Right forelimb (tissue), 1 donor: ENCODE measurements at places on chromosomes 7 and 10.

DNA sequence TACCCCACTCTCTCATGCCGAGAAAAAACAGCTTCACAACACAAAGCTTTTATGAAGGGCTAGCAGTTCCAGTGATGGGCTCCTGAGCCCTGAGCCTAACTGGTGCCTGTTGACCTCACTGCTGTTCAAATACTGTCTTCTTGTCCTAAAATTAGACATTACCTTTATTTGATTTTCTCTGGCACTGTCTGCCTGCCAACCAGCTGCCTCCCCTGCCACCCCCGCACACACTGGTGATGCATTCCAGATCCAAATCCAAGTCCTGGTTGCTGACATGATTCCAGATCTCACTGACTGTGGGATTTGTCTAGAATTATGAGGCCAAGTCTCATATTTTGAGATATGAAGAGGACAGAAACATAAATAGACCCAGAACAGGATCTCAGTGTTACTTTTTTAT, 816.2 kb downstream of the NRG3 start:
- no peak for DNase-seq

DNA sequence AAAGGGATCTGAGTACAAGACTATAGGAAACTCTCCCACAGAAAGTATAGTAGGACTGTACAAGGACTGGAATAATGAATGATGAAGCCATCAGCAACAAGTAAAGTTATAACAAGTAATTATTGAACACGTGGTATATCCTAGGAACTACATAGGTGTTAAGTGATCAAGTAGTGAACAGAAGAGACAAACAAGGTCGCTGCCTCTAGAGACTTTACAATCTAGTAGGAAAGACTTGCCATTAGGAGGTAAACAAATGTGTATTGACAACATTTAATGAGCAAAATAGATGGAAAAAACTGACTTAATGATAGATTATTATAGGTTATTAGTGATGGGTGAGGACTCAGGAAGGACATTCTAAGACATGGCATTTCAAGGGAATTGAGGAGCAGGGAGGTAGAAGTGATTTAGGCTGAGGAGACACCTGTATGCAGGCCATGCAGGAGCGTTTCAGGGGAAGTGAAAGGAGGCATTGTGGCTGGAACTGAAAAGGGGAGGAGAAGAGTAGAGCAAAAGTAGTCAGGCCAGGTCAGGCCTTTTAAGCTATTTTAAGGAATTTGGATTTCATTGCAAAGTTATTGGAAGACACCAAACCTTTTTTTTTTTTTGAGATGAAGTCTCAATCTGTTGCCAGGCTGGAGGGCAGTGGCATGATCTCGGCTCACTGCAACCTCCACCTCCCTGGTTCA, 8.5 kb upstream of the GLCCI1 start:
- DNase-seq, result no peak

GRCh38 chr7:49850921-49851613, 77.6 kb downstream of the VWC2 start:
- DNase-seq, result no peak

DNA sequence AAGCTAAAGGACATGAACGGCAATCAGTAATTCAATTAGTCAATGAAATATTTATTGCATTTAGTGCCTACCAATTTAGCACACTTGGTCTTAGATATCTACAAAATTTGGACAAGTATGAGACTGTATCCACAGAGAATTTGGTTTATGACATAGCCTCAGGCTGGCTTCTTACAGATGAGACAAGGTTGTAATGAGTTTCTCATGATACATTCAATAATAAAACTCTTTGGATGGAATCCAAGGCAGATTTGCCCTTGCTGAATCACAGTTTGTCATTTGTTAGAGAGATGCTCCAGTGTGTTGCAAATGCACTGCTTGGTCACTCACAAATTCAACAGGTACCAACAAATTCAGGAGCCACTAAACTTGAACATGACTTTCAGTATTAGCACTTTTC, 162.5 kb downstream of the GPR37 start:
- DNase-seq, result no peak

DNA sequence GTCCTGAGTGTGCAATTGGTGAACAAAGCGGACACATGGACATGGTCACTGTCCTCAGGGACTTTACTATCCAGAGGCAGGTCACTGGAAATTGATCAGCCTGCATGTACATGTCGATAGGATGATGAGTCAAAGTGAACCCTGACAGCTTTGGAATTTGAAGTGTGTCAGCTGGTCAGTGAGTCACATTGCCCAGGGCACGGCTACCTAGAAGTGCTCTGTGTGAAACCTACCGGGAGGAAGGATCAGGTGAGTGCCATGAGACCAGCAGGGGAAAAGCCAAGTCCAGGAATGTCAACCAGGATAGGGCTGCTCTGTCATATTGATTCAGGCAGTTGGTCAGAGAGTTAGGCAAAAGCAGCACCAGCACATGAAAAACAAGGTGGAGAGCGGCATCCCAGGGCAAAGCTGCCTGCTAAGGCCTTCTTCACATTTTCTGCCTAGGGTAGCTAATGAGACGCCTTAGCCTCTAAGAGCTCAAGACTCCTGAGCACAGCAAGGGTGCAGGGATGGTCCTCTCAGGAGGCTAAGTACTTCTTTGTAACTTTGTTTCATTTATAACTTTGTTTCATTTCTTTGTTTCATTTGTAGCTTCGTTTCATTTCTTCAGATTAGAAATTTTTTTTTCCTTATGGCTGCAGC, 19.4 kb upstream of the PDCD4 start:
- DNase-seq, result peak; percentile 28

DNA sequence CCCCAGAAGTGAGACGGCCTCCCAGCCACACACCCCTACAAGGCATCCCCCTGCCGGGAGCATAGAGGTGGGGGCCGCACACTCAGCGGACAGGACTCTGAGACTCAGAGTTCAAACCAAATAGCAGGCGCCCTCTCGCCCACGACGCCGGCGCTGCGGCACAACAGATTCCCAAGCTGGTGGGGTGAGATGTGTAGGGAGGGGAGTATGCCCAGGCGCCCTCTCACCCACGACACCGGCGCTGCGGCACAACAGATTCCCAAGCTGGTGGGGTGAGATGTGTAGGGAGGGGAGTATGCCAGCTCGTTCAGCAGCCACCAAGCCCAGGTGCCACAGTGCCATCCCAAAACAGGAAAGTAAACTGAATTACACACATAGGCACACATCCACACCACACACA, 64.7 kb downstream of the TCERG1L start:
- DNase-seq, result no peak

- no peak for DNase-seq
Measured at GRCh38 chr10:71571460-71572175, 148.0 kb downstream of the C10orf105 start.

DNA sequence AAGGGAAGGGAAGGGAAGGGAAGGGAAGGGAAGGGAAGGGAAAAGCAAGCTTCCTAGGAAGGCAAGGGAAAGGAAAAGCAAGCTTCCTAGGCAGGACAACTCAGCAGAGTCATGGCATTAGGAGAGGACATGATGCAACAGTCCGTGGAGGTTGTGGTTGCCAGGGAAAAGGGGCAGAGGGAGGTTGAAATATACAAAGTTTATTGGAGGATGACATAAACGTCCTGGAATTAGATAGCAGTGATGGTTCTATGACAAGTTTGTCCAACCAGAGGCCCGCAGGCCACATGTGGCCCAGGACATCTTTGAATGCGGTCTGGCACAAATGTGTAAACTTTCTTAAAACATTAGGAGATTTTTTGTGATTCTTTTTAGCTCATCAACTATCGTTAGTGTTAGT, 59.8 kb upstream of the OPN4 start:
- no peak for DNase-seq

- DNase-seq, result no peak
Measured at GRCh38 chr10:25815999-25816768, 117.8 kb upstream of the MYO3A start.

- DNase-seq, result no peak
Measured at GRCh38 chr10:86348321-86349210, 18.0 kb downstream of the GRID1 start.

DNA sequence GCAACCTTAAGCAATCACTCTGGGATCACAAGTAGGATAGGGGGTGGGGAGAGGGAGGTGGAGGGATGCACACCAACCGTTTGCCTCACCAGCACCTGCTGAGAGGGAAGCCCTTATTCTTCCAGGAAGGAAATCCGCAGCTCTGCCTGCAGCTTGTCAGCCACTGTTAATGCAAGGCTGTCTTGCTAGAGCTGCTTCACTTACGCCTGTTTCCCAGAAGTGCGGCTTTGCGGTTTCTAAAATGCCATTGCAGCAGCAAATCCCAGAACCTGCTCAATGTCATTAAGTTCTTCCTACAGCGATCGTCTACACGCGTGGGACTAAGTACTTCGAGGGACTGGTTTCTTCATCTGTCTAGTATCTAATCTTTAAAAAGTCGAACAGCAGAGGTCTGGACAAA, 191.1 kb downstream of the ZMYND11 start:
- DNase-seq, result no peak

DNA sequence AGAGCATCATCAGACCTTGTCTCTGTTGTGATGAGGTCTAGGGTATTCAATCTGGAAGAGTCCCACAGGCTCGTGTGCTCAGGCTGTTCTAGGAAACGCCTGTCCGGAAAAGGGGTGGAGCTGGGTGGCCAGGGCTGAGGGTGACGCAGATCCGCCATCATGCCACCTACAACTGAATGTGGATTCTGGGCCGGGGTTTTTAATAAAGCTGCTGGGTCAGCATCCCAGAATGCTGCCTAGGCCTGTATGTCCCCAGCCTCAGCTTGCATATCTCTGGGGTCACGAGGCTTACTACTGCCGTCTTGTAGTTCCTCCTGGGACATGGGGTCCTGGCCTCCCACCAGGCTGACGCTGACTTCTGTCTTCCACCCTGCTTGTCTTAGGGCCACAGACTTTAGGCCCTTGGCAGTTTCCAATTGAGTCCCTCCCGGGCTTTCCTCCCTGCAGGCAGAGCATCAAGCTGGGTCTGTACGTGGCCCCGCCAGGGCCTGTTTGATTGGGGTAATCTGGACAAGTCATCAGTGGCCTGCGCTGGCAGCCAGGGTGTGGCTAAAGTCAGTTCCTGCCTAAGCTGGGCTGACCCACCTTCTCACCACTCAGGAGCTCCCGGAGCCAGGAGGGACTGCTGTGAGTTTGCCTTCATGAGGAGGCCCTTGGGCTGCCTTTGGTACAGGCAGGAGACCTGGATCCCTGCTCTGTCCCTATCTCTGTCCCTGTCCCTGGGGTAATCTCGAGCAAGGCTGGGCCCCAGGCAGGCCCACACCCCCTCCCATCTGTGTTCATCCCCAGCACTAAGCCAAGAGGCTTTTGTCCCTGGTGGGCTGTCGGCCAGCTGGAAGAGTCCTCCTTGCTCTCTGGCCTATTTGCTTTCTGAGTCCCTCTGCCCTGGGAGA, 79.9 kb downstream of the ZMIZ1 start:
- no peak for DNase-seq

GRCh38 chr7:37084303-37084702, 360.0 kb upstream of the AOAH start:
- no peak for DNase-seq

DNA sequence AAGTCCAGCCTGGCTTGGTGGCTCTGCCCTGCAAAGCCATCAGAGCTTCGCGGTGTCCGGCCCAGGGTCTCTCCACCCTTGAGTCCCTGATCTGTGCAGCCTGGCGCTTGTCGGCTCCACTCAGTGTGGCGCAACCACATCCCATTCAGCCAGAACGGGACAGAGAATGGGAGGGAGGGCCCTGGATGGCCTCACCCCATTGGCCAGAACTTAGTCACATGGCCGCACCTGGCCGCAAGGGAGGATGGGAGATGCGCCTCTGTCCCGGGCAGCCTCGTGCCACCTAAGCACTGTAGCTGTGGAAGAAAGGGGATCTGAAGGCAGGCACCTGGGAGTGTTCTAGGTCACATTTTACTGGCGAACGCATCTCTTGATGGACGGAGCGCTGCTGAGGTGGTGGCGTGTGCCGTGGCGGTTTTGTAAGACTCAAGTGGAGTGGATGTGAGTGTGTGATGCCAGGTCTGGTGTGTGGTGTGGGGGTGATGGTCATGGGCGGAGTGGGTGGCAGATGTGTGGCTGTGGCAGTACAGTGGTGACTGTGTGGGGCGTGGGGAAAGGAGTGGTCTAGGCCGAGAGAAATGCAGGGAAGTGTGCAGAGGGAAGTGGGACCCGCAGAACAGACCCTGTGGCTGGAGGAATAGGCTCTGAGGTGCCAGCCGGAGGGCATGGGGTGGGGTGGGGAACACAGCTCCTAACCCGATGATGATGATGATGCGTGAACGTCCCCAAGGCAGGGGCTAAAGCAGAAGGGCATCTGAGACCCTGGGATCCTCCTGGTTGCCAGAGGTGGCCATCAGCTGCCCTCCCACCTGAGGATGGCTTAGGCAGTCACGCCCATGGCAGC, 19.0 kb downstream of the CLEC2L start:
- DNase-seq, result no peak

DNA sequence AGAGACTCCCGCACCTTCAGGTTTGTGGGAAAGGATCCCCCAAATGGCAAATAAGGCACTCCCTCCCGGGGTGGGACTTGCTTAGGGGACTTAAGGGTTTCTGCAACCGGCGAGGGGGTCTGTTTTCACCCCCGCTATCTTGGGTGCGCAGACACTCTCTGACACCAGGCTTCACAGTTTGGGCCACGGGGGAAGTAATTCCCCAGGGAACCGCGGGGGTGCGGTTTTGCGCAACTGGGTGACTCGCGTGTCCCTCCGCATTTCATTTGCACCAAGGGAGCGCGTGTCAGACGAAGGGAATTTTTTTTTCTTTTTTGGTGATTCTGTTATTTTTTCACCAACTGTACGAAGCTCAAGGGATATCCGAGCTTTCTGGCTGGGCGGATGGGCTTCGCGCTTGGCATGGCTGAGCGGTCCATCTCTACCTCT, 1.7 kb downstream of the GRM8 start:
- DNase-seq, result no peak

DNA sequence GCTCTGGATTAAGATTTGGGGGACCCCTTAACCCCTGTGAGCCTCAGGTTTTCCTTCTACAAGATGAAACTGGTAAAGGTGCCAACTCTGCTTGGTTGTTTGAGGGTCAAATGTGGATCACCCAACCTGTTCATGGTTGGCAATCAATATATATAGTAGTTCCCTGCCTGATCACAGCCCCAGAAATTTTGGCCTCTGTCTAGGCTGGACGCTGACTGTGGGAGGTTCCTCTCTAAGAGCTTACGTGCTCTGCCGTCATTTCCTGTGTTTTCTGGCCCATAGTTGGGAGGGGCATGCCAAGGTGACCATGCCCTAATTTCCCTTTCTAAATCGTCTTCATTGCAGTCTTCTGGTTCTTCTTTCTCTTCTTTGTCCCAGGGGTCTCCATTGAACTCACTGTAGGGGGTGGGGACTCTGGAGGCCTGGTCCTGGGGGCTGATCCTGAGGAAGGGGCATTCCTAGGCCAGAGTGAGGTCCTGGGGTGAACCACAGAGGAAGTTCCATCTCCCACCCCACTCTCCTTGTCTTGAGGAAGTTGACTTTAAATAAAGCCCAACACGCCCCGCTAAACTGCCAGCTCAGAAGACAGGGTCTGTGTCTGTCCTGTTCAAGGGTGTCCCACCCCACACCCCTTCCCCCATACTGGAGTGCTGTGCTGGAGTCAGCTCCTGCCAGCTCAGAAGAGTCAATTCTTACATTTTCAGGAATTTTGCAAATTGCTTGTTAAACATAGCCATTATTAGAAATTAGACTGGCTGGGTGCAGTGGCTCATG, 98.9 kb upstream of the SDK1 start:
- DNase-seq, result no peak

- DNase-seq, result no peak
Measured at GRCh38 chr10:26977635-26978034, 116.9 kb upstream of the ABI1 start.

- no peak for DNase-seq
Measured at GRCh38 chr10:20931156-20931795, 34.2 kb upstream of the NEBL start.

GRCh38 chr7:83366629-83367028, 203.9 kb upstream of the PCLO start:
- no peak for DNase-seq
